ENCODE measurements at places on chromosomes 11 and 22.

DNA sequence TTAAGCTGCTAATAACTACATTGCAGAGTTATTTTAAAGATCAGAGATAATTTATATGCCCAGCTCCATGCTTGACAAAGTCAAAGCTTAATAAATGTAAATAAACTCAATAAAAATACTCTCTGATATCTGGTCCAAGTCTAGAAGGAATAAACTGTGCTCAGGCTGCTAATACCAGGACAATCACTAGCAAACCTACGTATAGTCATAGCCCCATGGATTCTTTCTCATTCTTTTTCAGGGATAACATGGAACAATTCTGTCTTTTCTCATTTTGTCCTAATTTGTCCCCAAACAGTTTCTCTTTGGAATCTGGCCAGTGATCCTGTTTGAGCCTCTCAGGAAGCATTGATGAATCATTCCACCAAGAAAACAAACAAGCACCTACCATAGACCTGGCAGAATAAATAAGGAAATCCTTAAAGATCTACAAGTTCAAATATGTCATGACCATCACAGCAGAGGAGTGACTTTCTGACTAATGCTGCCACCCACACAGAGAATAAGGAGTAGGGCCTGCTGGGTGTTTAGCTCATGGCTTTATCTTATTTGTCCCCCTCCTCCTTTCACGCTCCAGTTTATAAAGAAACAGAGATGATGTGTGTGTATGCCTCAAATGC, 14.1 kb upstream of the B3GNT6 start:
- DNase-seq, result no peak

GRCh38 chr11:13010749-13011465, 1.8 kb downstream of the RASSF10 start:
- DNase-seq, result no peak

DNA sequence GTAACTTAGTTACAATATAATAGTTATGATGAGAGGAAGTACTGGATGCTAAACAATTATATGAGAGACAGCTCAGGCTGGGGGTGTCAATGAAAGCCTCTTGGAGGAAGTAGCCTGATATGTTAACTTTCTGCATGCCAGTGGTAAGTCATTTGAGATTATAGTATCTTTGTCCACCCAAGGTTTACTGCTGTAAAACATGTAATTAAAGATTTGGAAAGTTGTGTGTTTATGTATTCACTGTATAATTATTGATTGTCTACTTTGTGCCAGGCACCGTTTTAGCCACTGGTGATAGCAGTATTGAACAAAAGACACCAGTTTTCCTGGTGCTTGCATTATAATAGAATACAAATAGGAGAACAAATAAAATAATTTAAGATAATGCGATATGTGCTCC, 624 bp upstream of the DNAJB7 start:
- DNase-seq, result no peak

- no peak for DNase-seq
Measured at GRCh38 chr11:106656646-106657045, 361.6 kb downstream of the GUCY1A2 start.
